Activated CD4-positive, alpha-beta T cell treated with anti-CD3 and anti-CD28 coated beads, Interleukin-2, Interleukin-6, amounts not matched to agents 100 ng/mL and 50 ng/mL, durations not matched to agents 16 hours and 8 hours (primary cell): ENCODE measurements at places on chromosomes 16 and 17.

- DNase-seq, result no peak
Measured at GRCh38 chr16:825341-826061, 25.0 kb upstream of the GNG13 start.

- no peak for DNase-seq
Measured at GRCh38 chr17:50686494-50687199, 21.1 kb downstream of the ANKRD40 start.

- DNase-seq, result no peak
Measured at GRCh38 chr16:15897121-15897780, 8.8 kb upstream of the CEP20 start.

DNA sequence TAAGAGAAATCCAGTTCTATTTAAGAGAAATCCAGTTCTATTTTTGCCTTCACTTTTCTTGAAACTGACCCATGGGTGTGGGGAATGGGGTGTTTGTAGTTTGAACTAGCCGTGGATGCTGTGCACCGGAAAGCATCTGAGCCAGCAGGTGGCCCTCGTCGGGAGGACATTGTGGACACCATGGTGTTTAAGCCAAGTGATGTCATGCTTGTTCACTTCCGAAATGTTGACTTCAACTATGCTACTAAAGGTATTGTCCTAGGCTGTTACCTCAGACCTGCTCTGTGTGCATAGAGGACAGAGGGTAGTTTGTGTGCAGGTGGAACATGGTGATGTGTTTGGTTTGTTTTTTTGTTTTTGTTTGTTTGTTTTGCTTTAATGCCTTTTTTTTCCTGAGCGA is 3.3 kb downstream of the ATXN2L start:
- no peak for DNase-seq

GRCh38 chr16:53576210-53576609 is 73.2 kb upstream of the AKTIP start:
- DNase-seq, result no peak

GRCh38 chr16:22252317-22252716 is 44.9 kb upstream of the POLR3E start:
- DNase-seq, result no peak

- DNase-seq, result peak; percentile 29
Measured at GRCh38 chr17:2405247-2405926, 4.5 kb upstream of the MNT start.

- DNase-seq, result no peak
Measured at GRCh38 chr16:12330946-12331345, 354.4 kb downstream of the SNX29 start.
